ENCODE measurements at places on chromosomes 7 and 10.

- no peak for DNase-seq
Observed at GRCh38 chr7:95092324-95092723, 184.9 kb downstream of the PPP1R9A start.

DNA sequence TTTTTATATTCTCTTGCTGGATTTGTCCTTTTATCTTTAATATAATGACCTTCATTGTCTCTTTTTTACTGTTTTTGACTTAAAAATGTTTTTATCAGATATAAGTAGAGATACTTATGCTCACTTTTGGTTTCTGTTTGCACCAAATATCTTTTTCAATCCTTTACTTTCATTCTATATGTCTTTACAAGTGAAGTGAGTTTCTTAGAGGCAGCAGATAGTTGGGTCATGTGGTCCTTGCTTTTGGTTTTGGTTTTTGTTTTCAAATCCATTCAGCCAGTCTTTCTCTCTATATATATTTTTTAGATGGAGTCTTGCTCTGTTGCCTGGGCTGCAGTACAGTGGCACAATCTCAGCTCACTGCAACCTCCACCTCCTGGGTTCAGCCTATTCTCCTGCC is 932.4 kb upstream of the LRRTM3 start:
- no peak for DNase-seq

- no peak for DNase-seq
Observed at GRCh38 chr10:62619413-62619738, 185.1 kb upstream of the ADO start.

DNA sequence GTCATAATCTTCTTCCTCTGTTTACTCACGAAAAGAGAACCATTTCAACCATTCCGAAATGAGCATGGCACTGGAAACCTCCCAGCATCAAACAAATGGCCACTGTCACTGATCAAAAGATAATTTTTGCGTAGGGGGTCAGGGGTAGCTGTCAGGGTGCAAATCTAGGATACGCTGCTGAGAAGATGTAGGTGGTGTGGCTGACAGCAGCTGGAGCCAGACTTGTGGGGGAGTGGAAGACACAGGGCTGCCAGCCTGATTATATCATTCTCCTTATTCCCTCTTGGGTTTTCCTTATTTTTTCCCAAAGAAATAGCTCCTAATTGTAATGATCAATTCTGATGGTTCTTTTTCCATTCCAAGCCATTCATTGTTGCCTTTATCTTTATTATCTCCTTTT is 266.1 kb downstream of the SORCS1 start:
- no peak for DNase-seq

DNA sequence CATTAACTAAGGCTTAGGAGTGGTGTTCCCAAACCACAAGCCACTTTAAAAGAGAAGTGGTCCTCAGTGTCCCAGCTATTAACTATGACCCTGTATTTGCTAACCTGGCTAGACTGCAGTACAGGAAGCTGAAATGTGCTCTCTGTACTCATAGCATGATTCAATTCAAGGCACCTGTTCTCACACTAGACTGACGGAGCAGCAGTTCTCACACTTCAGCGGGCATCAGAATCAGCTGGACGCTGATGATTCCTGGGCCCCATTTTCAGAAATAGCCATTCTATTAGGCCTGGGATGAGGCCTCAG is 24.5 kb upstream of the MSRB2 start:
- DNase-seq, result no peak

GRCh38 chr10:111648046-111648445 is 535.5 kb downstream of the GPAM start:
- DNase-seq, result no peak

- no peak for DNase-seq
Observed at GRCh38 chr7:111933609-111934008, 272.6 kb downstream of the DOCK4 start.

- DNase-seq, result no peak
Observed at GRCh38 chr10:59580026-59580863, 129.4 kb downstream of the SLC16A9 start.

- no peak for DNase-seq
Observed at GRCh38 chr7:37815671-37816371, 32.6 kb upstream of the NME8 start.

Measured in CD4-positive, alpha-beta memory T cell (primary cell).